Right kidney (tissue), 9 donors: ENCODE measurements at places on chromosomes 16 and 17.

DNA sequence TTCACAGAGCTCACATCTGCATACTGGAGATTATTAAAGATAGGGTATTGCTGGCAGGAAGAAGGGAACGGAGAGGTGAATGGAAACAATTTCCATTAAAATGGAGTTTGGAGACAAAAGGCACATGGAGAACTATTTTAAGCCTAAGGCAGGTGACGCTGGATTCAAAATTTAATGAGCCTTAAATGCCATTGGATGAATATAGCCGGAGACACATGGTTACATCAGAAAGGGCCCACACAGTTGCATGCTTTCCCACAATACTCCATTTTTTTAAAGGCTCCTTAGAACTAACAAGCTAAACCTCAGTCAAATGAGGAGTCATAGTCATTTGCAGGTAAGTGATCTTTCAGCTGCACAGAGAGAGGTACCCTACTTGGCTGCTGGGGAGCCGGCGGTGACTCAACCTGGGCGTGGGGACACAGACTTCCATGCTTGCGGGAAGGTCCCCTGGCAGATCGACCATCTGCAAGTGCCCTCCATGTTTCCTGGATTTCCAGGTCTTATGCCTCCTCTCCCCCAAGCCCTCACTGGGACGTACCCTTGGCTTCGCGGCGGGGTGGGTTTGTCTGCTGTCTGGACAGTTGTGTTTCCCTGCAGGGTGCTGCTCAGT is 259.2 kb downstream of the CBLN1 start:
- no peak for DNase-seq

DNA sequence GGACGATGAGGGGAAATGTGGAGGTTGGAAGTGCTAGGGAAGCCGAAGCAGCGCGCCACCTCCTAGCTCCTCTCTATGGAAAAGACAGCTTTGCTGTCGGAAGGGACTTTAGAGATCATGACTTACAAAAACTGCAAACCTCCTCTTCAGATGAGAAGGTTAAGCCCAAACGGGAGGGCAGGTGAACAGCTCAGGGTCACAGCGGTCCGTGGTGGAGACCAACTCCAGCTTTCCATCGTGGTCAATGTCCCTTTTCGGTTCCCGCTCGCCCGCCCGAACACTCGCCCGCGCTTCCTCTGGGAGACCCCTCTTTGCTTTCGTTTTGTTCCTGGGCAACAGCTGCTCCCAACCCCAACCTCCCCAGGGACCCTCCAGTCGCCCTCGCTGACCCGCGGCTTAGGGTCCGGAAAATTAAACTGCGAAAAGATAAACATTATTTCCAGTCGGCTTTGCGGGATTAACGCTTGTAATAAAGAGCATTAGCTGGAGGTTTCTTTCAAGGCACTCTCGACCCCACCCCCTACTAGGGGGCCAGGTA is 7.7 kb downstream of the IRX6 start:
- DNase-seq: no peak

DNA sequence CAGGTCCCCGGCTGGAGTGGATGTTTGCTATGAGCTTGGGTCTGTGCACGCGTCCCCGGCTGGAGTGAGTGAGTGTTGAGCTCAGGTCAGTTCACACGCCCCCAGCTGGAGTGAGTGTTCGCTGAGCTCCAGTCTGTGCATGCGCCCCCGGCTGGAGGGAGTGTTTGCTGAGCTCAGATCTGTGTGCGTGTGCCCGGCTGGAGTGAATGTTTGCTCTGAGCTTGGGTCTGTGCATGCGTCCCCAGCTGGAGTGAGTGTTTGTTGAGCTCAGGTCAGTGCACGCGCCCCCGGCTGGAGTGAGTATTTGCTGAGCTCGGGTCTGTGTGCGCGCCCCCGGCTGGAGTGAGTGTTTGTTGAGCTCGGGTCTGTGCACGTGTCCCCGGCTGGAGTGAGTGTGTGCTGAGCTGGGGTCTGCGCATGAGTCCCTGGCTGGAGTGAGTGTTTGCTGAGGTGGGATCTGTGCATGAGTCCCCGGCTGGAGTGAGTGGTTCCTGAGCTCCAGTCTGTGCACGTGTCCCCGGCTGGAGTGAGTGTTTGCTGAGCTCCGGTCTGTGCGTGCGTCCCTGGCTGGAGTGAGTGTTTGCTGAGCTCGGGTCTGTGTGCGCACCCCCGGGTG is 284.2 kb downstream of the SNX29 start:
- DNase-seq: no peak

GRCh38 chr16:56530872-56531271 is 11.0 kb upstream of the BBS2 start:
- DNase-seq: no peak

- DNase-seq: no peak
Measured at GRCh38 chr16:63769211-63769610, 1352.7 kb downstream of the CDH11 start.

DNA sequence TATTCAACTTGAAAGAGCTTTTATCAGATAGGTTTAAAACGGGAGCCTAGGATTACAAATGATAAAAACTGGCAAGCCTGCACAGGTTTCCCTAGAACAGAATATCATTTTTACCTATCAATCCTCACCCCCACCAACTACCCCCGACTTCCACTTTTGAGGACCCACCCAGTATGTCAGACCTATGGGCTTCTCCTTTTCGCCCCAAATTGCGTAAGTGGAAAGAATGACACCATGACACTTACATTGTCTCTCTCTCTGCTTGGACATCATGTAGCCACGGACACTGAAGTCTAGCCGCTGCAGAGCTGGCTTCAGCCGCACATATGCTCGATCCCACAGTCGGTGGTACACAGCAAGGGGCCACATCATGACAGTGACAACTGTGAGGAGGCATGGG is 7.4 kb upstream of the PSMC3IP start:
- DNase-seq: no peak

DNA sequence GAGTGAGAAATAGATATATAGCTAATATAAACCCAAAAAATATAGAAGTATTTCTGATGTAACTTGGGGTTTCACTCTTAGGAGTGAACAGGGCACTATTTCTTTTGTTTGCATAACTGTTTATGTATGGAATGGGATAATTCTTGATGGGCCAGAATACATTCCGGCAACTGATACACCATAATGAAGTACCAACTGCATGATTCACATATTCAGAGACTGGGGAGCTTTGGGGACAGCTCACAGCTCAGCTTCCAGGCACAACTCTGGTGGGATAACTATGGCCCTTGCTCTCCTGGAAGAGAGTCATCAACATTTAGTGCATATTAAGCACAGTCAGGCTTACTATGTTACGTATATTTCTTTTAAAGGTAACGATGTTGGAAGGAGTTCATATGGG is 42.1 kb upstream of the ADCY7 start:
- no peak for DNase-seq

DNA sequence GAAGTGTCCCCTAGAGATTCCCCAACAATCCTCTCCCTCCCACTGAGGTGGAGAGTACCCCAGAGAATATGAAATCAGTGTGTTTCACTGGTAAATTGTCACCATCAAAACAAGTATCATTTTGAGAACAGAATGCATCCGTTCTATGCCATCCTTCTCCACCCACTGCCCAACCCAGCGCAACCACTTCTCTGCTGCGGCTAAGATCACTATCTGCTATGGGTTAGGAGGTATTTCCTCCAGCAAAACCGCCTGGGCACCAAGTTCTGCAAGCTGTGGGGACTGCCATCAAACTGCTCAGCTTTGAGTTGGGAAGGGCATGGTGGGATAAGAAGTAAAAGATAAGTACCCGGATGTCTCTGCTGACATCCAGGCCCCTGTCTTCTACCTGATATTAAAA is 24.4 kb downstream of the CNTNAP1 start:
- DNase-seq: no peak

GRCh38 chr17:64778240-64779097 is 116.4 kb upstream of the SMURF2 start:
- peak; percentile 73 for DNase-seq

- DNase-seq: no peak
Measured at GRCh38 chr17:56867948-56868376, 34.0 kb downstream of the DGKE start.

- no peak for DNase-seq
Measured at GRCh38 chr16:78461496-78462287, 362.2 kb downstream of the WWOX start.

DNA sequence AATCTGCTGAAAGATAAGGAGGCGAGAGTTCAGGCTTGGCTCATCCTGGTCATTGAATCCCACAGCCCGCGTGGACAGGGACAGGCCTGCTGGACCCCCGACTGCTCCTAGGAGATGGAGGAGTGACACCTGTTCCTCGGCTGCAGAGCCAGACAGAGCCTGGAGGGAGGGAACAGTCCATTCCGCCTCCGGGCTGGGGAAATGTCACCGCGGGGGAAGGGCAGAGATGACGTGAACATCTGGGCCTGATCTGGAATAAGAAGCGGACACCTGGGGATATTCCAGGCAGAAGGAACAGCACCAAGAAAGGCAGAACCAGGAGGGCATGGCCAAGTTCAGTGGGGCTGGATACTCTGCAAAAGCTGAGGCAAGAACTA is 1.5 kb downstream of the ZNF747 start:
- DNase-seq: no peak

GRCh38 chr17:7322520-7323194 is 6.5 kb downstream of the NEURL4 start:
- no peak for DNase-seq

GRCh38 chr17:71987634-71988033 is 133.2 kb upstream of the SOX9 start:
- no peak for DNase-seq

- no peak for DNase-seq
Measured at GRCh38 chr16:89796104-89796503, 20.3 kb downstream of the FANCA start.

GRCh38 chr17:80476877-80477646 is 655 bp upstream of the NPTX1 start:
- DNase-seq: peak; percentile 52

- DNase-seq: no peak
Measured at GRCh38 chr16:3007957-3008689, 4.6 kb upstream of the CLDN9 start.

- DNase-seq: no peak
Measured at GRCh38 chr16:57125969-57126368, 33.6 kb downstream of the CPNE2 start.

GRCh38 chr17:31511580-31511979 is 120.1 kb downstream of the RAB11FIP4 start:
- no peak for DNase-seq

DNA sequence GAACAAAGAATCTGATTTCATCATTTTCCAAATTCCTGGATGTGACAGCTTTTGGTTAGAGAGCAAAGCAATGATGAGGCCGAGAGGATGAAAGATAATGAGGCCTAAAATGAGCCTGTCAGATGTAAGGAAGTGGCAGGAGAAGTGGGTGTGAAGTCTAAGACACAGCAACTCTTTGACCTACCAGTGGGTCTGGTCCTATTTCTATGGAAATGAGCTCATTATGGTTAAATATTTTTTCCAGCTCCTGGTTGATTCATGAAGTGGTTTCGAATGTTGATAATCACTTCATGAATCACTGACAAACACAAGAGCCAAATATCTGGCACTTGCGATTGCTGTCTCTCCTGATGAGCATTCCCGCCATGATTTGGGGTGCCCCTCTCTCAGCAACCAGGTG is 273.3 kb upstream of the CDH5 start:
- no peak for DNase-seq

GRCh38 chr17:73203788-73204479 is 11.1 kb downstream of the COG1 start:
- peak; percentile 48 for DNase-seq

- no peak for DNase-seq
Measured at GRCh38 chr16:51113236-51114125, 37.6 kb downstream of the SALL1 start.

DNA sequence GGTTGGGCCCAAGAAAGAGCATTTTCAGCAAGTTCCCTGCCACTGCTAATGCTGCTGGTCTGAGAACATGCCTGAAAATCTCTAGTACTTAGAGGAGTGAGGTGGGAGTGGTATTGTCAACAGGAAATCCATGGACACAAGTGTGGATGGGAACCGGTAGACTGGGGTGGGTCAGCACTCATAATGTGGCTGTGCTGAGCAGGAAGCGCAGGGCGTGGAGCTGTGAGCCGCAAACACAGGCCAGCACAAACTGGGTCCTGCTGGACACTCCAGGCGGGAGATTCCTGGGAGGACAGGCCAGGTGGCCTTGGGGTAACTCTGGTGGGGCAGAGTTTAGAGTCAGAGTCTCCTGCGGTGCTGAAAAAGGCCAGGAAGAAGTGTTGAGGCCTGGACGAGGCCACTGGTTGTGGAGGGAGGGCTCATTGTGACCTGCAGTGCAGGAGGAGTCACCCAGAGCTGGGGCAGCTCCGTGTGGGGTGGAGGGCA is 62.6 kb downstream of the BANP start:
- DNase-seq: no peak

DNA sequence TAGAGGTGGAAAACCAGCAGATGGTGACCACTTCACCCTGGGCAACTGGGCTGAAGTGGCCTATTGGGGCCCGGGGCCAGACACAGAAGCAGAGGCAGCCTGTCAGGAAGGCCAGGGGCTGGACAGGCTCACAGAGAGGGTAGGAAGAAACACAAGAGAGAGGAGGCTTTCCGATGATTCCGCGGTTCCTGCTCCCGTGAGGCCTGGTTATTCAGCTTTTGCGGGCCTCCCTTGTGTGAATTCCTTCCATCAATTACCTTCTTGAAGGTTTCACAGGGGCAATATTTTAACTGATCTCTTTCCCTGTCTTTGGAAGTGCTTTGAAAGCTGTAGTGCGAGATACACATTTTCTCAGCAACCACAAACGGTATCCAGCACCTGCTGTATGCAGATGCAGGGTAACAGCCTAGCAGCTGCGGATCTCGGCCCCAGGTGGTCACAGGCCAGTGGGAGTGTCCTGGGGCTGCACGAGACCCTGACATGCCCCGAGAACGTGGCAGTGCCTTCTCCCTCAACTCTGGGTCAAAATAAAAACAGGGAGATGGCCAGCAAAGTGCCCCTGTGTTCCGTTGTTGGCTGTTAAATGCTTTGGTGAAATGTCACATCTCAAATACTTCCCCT is 11.6 kb upstream of the CMIP start:
- DNase-seq: no peak
